ENCODE measurements at places on chromosomes 11 and 22.

DNA sequence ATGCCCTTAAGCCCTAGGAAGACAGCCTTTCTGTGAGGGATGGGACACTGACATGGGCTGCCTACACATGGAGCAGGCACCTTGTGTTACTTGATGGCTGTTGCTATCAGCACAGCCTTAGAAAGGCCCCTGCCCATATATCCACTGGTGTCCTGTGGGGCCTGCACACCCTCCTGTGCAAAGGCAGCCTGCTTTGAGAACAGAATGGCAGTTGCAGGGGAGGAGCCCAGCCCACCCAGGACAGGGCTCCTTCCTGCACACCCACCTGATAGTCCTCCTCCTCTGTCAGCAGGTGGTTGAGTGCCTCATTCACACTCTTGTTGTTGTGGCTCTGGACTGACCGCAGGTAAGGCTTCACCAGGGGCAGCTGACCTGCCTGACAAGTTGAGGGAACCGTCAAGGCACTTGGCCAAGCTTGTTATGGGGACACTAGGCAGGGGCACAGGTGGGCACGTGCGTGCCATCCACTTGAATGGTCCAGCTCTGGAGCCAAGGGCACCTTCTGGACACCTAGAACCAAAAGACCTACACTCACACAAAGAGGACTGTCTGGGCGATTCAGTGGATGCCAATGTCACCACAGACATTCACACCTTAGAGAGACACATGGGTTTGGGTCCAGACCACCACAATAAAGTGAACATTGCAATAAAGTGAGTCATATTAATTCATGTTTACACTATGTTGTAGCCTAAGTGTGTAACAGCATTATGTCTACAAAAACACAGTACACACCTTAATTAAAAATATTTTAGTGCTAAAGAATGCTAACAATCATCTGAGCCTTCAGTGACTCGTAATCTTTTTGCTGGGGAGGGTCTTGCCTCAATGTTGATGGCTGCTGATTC is 9.4 kb upstream of the SLC25A1 start:
- no peak for DNase-seq

DNA sequence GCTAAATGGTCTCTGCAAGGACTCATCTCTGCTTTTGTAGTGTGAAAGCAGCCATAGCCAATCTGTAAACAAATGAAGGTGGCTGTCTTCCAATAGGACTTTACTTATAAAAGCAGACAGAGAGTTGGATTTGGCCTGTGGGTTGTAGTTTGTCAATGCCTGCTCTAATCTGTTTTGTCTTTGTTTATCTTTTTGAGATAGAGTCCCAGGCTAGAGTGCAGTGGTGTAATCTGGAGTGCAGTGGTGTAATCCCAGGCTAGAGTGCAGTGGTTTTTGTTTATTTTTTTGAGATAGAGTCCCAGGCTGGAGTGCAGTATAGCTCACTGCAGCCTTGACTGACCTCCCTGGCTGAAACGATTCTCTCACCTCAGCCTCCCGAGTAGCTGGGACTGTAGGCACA is 8.6 kb downstream of the PPP6R3 start:
- no peak for DNase-seq

DNA sequence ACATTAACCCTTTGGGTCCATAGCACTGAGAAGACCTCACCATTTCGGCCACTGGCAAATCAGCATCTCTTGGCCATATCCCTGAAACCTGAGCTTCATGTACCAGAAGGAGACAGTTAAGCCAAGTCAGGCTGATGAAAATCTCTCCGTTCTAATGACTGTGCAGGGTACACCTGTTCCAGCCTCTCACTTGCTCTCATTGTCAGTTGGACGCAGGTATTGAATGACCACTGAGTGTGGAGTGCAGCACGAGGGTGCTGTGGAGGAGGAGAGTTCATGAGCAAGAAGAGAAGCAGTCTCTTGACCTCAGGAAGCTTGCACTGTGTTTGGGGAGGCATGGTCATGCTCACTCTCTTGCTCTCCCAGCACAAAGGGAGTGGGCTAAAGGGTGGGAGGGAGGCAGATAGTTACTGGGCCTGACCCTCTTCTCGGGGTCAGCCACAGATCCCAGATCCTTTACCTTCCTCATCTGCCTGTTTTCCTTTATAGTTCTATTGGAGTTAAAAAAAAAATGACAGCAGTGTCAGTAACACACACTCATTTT is 65.2 kb downstream of the ZBTB16 start:
- no peak for DNase-seq

- DNase-seq = no peak
These were observed 15.0 kb downstream of the RHOD start for GRCh38 chr11:67071420-67072284.

GRCh38 chr11:73363147-73363546 is 13.1 kb upstream of the RELT start:
- DNase-seq = no peak

GRCh38 chr11:4433856-4434255 is 15.2 kb upstream of the OR52K2 start:
- no peak for DNase-seq

- no peak for DNase-seq
These were observed 9.8 kb downstream of the APOBEC3D start for GRCh38 chr22:39030705-39031104.

- DNase-seq = no peak
These were observed 57.4 kb downstream of the CLMP start for GRCh38 chr11:123137431-123138224.

DNA sequence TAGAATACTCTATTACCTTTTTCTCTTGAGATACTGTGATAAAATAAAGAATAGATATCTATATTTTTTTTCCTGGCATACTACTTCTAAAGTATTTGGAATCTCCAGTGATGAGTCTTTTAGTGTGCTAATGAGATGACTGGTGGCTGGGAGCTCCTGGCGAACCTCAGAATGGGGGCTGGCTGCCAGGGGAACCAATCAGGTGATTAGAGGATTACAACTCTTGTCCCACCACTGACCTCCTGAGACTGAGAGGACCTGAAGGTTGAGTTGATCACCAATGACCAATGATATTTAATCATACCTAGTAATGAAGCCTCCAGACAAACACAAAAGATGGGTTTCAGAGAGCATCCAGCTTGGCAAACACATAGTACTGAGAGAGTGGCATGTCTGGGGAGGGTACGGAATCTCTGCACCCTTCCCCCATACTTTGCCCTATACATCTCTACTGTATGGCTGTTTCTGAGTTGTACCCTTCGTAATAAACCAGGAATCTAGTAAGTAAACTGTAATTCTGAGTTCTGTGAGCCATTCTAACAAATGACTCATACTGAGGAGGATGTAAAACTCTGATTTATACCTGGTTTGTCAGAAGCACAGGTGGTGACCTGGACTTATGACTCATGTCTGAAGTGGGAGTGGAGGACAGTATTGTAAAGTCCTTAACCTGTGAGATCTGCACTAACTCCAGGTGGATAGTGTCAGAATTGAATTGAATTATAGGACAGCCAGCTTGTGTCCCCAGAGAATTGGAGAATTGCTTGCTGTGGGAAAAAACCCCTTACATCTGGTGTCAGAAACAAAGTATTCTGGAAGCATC is 325.3 kb upstream of the LRRC4C start:
- DNase-seq = no peak

- DNase-seq = no peak
These were observed 95.6 kb downstream of the LDLRAD3 start for GRCh38 chr11:36039471-36039870.

GRCh38 chr11:88414981-88415413 is 77.5 kb upstream of the CTSC start:
- DNase-seq = no peak

DNA sequence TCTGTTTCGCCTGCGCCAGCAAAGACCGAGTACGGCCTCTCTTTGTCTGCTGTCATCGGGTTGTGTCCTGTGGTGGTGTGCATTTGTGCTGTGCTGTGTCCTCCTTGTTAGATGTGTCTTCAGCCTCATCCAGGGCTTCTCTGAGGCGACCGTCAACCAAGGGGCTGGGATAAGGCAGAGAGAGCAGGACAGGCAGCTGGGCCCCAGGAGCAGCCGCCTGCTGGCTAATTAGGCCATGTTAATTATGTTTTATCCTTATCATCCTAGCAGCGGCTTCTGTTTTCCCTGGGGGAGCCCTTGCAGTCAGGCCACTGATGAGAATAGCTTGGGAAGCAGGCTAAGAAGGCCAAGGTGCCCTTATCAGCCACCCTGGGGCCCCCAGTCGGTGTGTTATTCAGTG is 40.7 kb upstream of the TTC12 start:
- DNase-seq = no peak

- DNase-seq = no peak
These were observed 61.8 kb downstream of the SGSM3 start for GRCh38 chr22:40432157-40432556.

- DNase-seq = no peak
These were observed 78.7 kb downstream of the CASP12 start for GRCh38 chr11:104819603-104820002.

DNA sequence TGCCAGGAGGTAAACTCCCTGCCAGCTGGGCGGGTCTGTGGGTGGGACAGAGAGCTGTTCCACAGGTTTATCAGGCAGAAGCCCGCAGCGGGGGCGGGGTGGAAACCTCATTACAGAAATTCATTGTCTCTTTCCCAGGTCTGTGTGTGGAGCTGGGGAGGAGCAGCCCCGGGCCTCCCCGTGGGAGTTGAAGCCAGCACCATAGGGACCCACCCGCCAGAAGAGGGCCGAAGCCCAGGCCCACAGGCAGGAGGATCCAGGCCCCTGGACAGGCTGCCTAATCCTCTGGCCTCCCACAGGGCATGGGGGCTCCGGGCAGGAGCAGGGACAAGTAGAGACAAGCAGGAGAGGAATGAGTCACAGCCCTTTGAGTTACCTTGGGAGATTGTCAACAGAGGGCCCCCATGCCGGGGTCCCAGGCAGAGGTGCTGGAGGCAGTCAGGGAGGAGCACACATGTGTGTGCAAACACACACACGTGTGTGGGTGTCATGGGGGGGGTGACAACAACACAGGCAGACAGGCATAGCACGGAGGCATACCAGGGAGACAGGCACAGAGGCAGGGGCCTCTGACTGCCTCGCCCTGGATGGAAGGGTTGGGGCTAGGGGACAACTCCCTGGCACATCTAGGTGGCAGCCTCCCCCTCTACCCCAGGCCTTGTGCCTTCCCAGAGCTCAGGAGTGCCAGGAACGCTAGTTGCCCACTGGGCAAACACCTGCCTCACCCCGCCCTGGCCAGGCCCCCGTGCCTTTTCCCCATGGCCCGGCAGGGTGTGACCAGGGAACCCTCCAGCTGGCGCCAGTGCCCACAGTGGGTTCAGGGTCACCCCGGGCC is 1.4 kb downstream of the CDC42BPG start:
- no peak for DNase-seq

- no peak for DNase-seq
These were observed 51.8 kb upstream of the ASPHD2 start for GRCh38 chr22:26377170-26377830.

GRCh38 chr22:24550902-24551435 is 4.0 kb downstream of the GUCD1 start:
- no peak for DNase-seq

- DNase-seq = no peak
These were observed 33.0 kb upstream of the SOX10 start for GRCh38 chr22:38017272-38017920.

- DNase-seq = no peak
These were observed 389.1 kb downstream of the NXPE2 start for GRCh38 chr11:115067471-115067870.

GRCh38 chr11:11243590-11244469 is 109.2 kb downstream of the CSNK2A3 start:
- DNase-seq = no peak

GRCh38 chr22:31083923-31084810 is 3.0 kb downstream of the SMTN start:
- no peak for DNase-seq

DNA sequence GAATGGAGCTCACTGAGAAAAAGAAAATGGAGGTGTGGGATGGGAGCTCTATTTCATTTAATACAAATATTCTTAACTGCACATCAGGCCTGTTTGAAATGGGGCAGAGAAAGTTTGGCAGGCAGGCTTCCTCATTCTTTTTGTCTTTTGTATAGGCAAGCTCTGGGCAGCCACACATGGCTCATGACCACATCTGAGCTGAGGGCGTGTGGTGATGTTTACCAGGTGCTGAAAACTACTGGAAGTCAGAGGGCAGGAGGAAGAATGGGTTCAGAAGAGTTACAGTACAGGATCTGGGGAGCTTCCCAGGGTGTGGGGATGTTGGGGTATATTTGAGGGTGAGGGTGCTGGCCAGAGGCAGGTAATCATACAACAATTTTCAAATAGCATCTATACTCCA is 66.3 kb upstream of the NAV2 start:
- no peak for DNase-seq

DNA sequence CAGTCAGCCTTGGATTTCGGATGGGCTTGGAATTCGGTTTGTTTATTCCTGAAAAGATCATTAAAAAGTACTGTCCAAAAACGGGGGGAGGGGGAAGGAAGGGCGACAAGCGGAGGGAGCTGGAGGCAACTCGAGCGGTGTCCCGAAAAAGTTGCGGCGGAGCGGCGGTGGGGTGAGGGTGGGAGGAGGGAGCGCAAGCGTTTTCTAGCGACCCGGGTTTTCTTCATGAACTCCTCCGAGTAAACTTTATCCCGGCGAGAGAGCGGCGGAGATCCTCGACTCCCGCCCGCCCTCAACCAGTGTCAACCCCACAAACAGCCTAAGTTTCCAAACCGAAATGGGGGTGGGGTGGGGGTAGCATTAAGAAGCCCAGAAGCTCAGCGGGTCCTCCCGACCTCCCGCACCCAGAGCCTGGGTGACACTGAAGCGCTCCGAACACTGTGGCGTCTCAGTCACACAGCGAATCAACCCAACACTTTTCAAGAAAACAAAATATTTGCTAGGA is 133.0 kb upstream of the C11orf58 start:
- DNase-seq = no peak

DNA sequence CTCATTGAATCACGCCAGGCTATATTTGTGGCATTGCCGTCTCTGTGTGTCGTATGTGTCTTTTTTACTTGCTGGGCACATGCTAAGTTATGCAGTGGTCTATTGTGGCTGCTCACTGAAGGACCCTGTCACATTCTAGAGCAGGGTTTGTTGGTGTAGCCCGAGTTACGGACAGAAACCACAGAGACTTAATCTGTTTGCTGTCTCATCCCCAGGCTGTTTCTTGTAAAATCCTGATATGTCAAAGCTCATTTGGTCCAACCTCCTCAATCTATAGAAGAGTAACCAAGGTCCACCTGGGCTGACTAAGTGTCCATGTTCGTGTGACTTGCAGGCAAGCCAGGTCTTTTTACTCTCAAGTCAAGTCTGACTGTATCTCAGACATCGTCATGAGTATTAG is 5.0 kb downstream of the DPF2 start:
- no peak for DNase-seq

GRCh38 chr11:574632-575312 is 1.5 kb upstream of the PHRF1 start:
- no peak for DNase-seq

- no peak for DNase-seq
These were observed 124.7 kb downstream of the CADM1 start for GRCh38 chr11:115379528-115379927.

DNA sequence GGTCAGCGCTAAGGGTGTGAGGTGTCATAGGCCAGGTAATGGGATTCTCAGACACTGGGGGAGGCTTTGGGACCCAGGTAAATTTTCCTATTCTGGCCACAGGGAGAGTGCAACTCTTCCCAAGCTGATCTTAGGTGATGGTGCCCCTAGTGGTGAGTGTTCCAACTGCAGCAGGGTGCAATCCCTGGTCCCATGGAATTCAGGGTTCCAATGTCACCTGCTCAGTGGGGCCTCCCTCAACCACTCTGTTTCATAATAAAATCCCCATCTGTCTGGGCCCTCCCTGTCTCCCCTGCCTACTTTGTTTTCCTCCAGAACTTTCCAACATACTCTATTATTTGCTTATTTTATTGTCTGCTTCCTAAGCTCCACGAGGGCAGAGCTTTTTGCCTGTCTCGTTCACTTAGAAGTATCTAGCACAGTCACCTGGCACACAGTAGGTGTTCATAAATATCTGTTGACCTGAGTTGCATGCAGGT is 2.9 kb upstream of the SGSM1 start:
- DNase-seq = no peak

All from NCI-H524 treated with DMSO at 0.1 percent for 48 hours (cell line).